Cortex of kidney (tissue), 1 donor: ENCODE measurements at places on chromosomes 3 and 15.

GRCh38 chr3:22555753-22556435, 647.2 kb upstream of the UBE2E2 start:
- no peak for DNase-seq

DNA sequence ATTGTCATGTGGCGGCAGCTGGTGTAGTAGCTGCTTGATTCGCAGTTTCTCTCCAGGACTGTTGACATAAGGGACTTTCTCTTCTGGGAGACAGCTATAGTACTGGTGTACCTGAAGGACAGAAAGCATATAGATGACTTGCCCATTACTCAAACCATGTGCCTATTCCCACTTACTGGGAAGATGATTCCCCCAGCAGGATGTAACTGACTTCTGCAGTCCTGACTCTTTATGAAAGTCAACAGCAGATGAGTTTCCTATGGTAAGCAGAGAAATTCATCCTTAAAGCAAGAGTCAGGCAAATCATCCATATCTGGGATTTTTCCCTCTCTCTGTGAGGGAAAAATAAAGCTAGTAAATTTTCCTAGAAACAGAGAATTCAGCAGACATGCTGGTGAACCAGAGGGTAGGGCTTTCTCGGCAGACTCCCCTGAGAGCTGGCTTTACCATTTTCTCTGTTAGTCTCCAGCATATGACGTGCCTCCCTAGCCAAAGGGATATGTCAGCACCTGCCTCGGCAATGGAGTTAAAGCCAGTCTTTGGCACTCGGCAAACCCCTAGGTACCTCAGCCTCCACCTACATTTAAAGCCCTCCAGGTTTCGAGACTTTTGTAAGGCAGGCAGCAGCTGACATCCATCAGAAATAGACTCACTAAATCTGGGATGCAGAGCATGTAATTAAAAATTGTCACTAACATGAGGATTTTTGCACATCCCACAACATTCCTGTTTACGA, 62.1 kb downstream of the PRICKLE2 start:
- no peak for DNase-seq

GRCh38 chr15:62164014-62164395, 1.1 kb downstream of the C2CD4B start:
- no peak for DNase-seq

- DNase-seq: no peak
Observed at GRCh38 chr15:41790169-41790568, 15.9 kb downstream of the MAPKBP1 start.

GRCh38 chr3:121252676-121253075, 293.1 kb downstream of the POLQ start:
- DNase-seq: no peak

- no peak for DNase-seq
Observed at GRCh38 chr3:47210863-47211405, 47.0 kb upstream of the SETD2 start.

DNA sequence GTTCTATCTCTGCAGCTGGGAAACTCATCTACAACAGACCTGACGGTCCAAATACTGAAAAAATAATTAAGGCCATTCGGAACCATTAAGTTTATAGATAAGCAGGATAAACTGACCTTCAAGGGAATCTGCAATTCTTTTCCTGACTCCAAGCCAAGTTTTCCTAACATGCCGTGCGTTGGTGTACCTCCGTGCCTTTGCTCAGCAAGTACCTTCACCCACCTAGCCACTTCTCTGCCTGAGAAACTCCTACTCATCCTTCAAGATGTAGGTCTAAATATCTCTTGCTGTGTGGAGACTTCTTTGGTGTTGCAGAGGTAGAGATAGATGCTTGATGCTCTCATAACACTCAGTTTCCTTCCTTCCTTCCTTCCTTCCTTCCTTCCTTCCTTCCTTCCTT, 24.2 kb upstream of the BNC1 start:
- no peak for DNase-seq

DNA sequence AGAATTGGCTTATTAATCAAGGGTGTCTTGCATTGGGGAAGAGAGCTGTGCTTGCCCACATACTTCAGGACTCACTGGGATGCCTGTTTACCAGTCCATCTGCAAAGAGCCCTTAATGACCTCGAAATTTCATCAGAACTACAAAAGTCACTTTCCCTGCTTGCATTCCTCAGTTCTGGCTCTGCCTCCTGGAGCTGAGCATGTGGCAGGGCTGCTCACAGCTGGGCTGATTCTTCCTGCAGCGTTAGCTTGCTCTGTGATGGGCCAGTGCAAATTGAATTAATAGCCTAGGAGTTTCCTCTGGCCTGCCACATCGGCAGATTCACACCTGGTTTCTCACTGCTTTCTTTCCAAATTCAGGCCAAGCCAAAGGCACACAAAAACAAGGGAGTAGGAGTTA, 108.9 kb downstream of the DUT start:
- DNase-seq: no peak

GRCh38 chr3:52121464-52121805, 32.8 kb downstream of the POC1A start:
- DNase-seq: no peak

DNA sequence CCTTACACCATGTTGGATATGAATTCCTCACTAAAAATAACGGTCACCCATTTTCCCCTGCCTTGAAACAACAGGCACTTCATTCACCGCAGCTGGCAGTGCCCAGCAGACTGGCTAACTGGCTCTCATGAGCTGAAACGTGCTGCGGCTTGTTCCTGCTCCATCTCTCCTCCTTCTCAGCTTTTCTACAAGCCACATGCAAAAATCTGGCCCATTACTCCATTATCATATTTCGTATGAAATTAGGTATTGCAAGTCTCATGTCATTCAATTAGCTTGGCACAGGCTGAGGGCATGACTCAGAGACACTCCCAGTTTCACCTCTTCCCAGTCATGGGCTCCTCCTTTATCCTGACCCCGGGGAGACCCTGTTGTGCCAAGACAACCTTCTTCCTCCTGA, 60.0 kb downstream of the MAGEF1 start:
- DNase-seq: no peak

DNA sequence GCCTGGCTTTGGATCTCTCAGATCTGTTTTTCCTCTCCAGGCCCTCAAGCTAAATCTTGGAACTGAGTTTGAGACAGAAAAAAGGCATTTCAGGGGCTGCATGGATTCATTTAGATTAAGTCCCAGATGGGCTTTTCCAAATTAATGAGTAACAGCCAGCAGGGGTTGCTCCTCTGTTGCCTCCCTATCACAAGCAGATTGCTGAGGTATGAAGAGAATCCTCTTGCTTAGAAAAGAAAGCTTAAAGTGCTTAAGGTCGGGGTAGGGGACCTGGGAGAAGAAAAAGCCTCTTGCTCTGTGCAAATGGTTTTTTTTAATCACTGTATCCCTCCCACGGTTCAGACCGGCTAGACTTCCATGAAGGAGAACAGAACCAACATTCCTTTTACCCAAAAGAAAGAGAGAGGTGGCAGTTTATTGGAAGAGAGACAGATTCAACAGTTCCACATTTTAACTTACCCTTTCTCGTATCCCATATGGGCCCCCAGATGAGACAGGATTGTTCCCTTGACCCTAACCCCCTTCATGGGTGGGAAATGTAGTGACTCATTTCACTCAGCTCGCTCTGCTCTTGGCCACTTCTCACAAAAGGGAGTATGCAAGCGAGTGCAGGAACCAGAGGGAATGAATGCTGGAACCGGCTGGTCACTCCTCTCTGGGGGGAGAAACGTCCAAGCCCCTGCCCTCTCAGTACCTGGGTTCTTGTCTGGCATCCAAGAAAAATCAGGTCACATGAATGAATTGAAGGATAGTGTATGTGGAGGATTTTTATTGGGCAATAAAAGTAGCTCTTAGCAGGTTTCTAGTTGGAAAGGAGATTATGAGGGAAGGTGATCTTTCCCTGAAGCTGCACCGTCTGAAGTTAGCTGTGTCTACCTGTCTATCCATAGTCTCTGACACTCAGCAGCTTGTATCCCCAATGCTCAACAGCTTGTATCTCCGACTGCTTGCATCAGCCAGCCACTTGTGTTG, 745.2 kb downstream of the SI start:
- no peak for DNase-seq

DNA sequence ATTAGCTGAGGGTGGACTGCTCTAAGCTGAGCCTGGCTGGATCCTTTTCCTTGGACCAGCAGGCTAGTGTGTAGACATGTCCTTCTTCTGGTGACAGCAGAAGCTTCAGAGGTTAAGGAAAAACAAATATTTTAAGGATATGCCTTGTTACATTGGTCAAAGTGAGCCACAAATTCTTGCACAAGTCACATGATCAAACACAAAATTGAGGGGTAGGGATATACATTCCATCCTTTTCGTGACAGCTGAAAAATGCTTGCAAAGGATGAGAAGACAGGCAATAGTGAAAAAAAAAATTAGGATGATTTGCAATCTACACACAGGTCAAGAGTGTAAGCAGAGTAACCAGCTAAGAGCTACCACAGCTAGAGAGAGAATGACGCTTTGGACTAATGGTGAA, 21.1 kb upstream of the OXTR start:
- DNase-seq: no peak

GRCh38 chr15:79432345-79433275, 474 bp downstream of the MINAR1 start:
- DNase-seq: no peak

GRCh38 chr15:25710184-25710583, 152.9 kb downstream of the ATP10A start:
- DNase-seq: no peak

- DNase-seq: no peak
Observed at GRCh38 chr3:170010498-170010897, 27.3 kb upstream of the GPR160 start.

DNA sequence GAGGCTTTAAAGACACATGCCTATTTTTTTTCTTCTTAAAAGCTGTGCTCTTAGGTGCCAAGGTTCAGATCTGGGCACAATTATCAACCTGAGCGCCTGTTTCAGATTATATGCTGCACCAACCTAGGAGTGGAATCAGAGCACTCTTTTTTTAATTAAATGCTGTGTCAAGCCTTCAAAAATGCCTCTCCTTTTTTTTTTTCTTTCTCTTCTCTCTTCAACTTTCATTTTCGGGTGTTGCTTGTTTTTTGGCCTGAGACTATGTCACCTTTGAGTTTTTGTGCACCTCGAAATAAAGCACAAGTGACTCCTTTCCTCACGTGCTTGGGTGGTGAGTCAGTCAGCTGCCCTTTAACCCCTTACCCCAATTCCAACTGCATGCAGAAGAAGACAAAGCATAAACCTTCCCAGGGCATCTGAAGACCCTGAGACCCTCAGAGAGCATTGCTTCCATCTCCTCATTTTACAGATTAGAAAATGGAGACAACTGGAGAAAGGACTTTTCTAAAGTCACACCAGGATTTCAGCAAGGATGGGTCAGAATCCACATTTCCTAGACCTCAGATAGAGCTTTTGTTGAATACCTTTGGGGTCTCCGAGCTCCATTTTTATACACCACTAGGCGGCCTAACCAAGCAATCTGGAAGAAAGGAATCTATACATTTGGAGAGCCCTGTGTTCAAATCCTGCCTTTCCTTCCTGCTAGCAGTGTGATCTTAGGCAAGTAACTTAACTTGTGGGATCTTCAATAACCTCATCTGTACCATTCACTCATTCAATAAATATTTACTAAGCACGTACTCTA, 631 bp upstream of the PRICKLE2 start:
- DNase-seq: no peak

GRCh38 chr3:43034200-43034599, 55.1 kb downstream of the GASK1A start:
- no peak for DNase-seq

DNA sequence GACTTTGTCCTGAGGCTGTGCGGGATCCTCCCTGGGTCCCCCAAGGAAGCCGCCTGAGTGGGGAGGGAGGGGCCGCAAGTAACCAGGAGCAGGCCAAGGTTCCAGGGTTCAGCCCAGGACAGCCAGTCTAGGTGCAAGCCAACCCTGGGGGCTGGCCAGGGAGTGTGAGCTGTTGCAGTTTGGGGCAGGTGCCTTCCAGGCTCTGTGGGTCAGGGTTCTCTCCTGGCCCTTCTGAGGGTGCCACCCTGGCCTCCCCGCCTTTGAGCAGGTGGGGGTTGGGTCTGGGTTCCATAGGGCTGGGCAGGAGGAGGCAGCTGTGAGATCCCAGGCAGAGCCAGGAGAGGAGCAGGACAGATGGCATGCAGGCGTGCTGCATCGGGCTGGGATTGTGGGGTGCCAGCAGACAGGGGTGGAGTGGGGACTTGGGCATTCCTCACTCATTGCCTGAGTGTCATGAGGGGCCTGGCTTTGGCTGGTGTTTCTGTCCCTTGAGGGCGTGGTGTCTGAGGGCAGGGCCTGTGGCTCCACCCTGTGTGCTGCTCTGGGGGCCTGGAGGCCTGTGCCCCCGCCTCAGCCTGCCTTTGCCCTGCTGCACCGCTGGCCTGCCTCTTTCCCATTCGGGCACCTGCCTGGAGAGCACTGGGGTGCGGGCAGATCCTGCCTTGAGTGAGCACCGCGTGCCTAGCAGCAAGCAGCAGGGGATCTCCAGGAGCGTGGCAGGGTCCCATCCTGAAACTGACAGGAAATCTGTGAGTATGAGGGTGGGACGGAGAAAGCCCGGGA, 18.4 kb downstream of the KLF13 start:
- DNase-seq: no peak

DNA sequence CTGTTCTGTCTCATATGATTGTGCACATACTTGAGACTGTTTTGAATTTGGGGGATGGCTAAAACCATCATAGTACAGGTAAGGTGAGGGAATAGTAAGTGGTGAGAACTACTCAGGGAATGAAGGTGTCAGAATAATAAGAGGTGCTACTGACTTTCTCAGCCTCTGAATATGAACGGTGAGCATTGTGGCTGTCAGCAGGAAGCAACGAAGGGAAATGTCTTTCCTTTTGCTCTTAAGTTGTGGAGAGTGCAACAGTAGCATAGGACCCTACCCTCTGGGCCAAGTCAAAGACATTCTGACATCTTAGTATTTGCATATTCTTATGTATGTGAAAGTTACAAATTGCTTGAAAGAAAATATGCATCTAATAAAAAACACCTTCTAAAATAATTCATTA, 5.1 kb downstream of the CCR5 start:
- DNase-seq: no peak

- DNase-seq: no peak
Observed at GRCh38 chr3:160981217-160981938, 123.8 kb downstream of the B3GALNT1 start.

GRCh38 chr3:165895919-165896318, 58.7 kb upstream of the BCHE start:
- DNase-seq: no peak

GRCh38 chr15:82172506-82172905, 90.0 kb downstream of the EFL1 start:
- DNase-seq: no peak

- no peak for DNase-seq
Observed at GRCh38 chr15:70336425-70337009, 238.8 kb upstream of the TLE3 start.

DNA sequence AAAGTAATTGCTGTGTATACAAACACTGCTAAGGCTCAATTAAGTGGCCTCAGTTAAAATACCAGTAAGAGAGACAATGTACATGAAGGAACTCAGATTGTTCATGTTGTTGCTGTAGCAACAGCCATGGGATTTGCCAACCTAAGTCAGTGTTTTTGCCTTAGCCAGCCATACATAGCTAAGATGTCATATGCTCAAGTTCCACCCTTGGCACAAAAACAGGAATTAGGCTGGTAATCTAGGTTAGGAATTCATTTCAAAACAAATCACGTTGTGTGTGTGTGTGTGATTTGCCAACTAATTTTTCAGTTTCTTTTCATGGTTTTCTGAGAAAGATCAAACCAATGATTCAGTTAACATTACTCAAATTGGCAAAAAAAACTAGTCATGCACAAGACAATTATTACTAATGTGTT, 143.7 kb upstream of the KCNMB2 start:
- DNase-seq: no peak

GRCh38 chr15:42092398-42093318, 1.7 kb downstream of the PLA2G4D start:
- no peak for DNase-seq

GRCh38 chr3:138438896-138439295, 4.5 kb downstream of the ESYT3 start:
- no peak for DNase-seq

- no peak for DNase-seq
Observed at GRCh38 chr3:144501467-144501866, 529.8 kb downstream of the DIPK2A start.
